ENCODE measurements at places on chromosomes 3 and 15.

DNA sequence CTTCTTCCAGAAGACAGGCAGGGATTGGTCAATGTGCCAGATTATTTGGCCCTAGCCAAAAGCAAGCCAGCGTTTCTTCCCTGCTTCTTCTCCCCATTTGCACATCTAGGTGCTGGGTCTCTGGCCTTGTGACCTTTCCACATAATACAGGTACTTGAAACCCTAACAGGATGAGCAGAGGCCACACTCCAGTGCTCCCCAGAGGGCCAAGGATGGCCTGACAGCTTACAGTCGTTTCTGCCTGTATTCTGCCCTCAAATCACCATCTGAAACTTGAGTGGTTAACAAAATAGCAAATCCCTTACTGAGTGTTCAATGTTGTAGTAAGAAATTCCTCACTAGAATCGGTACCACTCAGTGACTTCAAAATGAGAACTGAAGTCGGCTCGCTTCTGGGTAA lies 29.1 kb downstream of the MKRN2 start:
- DNase-seq, result no peak

DNA sequence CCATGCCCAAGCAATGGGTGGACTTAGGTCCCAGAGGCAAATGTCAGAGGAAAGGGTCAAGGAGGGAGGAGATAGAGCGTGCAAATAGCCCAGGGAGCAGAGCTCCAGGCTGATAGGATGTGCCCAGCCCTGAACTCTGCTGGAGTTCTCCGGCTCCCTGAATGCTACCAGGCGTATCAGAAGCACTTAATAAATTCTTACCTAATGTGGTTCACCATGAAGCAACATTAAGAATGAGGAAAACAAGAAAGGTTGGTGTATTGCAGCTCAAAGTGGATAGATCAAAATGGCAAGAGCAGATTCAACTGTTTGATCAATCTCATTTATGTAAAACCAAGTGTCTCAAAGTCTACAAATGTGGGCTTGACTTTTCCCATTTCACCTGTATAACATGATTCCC lies 38.3 kb downstream of the PXYLP1 start:
- no peak for DNase-seq

GRCh38 chr3:116331380-116331779 lies 113.9 kb downstream of the LSAMP start:
- DNase-seq, result no peak

GRCh38 chr15:67601073-67601472 lies 58.6 kb downstream of the MAP2K5 start:
- DNase-seq, result no peak

- DNase-seq, result no peak
These were observed 83.6 kb downstream of the SLC7A14 start for GRCh38 chr3:170502297-170502696.

GRCh38 chr3:6392123-6392522 lies 468.8 kb upstream of the GRM7 start:
- DNase-seq, result no peak
